ENCODE measurements at places on chromosomes 3 and 15. TPM values are rescaled to one million over a fixed set of nuclear protein-coding genes. Genes with fewer than 3 reads are reported as not detected.

MESP2 gene
- 0.29 TPM for total RNA-seq

PLA2G4E gene
- not detected for total RNA-seq

DNA sequence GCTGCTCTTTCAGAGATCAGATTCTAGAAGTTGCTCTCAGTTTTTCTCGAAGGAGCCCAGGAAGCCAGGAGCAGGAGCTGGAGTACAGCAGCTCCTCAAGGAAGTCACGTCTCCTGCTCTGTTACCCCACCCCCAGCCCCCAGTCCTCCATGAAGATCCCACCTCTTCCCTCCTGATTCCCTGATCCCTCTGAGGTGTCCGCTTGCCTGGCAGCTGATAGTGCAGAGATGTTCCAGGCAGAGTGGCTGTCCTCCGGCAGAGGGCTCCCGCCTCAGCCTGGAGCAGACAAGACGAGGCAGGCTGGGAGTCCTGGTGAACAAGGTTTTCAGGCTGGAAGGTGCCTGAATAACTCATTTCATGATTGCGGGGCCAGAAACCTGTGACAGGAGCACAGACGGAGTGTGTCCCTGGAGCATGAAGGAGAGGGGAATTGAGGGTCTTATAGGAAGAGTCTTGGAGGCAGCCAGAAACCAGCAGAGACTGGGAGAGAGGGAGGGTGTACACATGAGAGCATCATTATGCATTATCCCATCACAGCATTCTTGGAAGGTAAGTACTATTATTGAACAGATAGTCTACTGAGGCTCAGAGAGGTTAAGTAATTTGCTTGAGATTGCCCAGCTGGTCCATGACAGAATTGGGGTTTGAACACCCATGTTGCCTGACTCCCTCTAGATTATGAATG, 1.2 kb downstream of the HRH1 start:
- no peak for DNase-seq

GRCh38 chr15:29442532-29442931, 172.9 kb upstream of the NSMCE3 start:
- no peak for DNase-seq

DNA sequence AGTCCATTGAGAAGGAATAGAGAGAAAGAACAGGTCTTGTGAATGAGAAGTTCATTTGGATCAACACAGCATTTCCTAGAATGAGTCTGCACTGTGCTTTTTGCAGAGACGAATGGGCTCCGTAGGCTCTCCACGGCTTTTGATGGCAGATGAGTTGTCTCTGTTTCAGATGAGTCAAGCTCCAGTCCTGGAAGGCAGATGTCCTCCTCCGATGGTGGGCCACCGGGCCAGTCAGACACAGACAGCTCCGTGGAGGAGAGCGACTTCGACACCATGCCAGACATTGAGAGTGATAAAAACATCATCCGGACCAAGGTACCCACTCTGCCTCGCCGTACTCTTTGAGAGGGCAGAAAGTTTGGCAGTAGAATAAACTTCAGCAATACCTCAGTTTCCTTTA, 70.5 kb downstream of the SIDT1 start:
- no peak for DNase-seq

GRCh38 chr15:89187301-89187985, 33.9 kb downstream of the RLBP1 start:
- no peak for DNase-seq

Measured in kidney epithelial cell (primary cell).